Activated naive CD8-positive, alpha-beta T cell treated with anti-CD3 and anti-CD28 coated beads for 36 hours (primary cell): ENCODE measurements at places on chromosomes 13 and 19. TPM values are rescaled to one million over a fixed set of nuclear protein-coding genes. Genes with fewer than 3 reads are reported as not detected.

Gene ZNF525
- total RNA-seq: 25.7 TPM

Gene KIR2DL3
- not detected for total RNA-seq

- peaks cover 2% of the 10 kb centered on the region for H3K4me1 ChIP-seq
- H3K4me3 ChIP-seq: no peak overlapping the region
- peaks cover 6% of the 10 kb centered on the region for H3K36me3 ChIP-seq
- H3K27me3 ChIP-seq: no peaks in the 10 kb centered on the region
- DNase-seq: no peak
- H3K27ac ChIP-seq: no peak overlapping the region
Observed at GRCh38 chr13:32897296-32897695, 118.9 kb upstream of the KL start.

GRCh38 chr13:66128692-66129269 lies 1101.4 kb downstream of the PCDH9 start:
- DNase-seq: no peak
- no peak overlapping the region for H3K27ac ChIP-seq
- H3K27me3 ChIP-seq: no peaks in the 10 kb centered on the region
- H3K36me3 ChIP-seq: no peaks in the 10 kb centered on the region
- H3K4me1 ChIP-seq: peaks cover 13% of the 10 kb centered on the region

DNA sequence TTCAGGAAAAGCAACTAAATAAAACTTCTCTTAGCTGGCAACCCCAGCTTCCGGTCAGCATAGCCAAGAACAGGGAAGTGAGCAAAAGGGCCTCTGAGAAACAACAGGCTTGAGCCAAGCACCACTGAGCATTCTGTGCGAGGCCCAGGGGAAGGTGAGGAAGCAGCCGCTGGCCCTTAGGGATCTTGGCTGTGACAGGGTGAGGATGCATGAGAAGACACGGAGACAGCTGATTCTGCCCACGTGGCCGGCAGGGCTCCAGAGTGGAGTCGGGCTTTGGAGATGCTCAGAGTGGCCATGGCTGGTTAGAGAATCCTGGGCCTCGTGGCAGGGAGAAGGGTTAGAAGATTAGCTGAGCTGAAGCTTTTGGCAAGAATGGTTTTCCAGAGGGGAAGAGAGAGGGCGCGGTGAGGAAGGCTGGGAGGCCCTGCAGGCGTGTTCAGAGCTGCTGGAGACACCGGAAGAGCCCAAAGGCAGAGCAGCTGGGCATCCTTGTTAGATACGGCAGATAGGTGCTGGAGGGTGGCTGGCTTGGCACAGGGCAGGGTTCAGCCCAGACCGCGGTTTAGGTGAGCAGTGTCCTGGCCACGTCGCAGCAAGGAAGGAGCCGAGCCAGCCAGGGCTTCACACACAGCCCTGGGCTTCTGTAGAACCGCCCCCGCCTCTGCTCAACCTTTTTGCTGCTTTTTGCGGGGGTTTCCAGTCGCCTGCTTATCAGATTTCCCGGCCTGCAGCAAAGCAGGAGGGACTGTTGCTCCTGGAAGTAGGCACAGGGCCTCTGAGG lies 17.3 kb downstream of the UPF1 start:
- H3K36me3 ChIP-seq: peaks cover 30% of the 10 kb centered on the region
- no peak overlapping the region for H3K4me3 ChIP-seq
- H3K27me3 ChIP-seq: no peaks in the 10 kb centered on the region
- peaks cover 31% of the 10 kb centered on the region for H3K4me1 ChIP-seq

- H3K4me1 ChIP-seq: peaks cover 28% of the 10 kb centered on the region
- DNase-seq: no peak
- H3K4me3 ChIP-seq: no peak overlapping the region
- H3K27ac ChIP-seq: no peak overlapping the region
- H3K27me3 ChIP-seq: no peaks in the 10 kb centered on the region
- peaks cover 6% of the 10 kb centered on the region for H3K36me3 ChIP-seq
Observed at GRCh38 chr19:38690146-38690545, 42.7 kb downstream of the ACTN4 start.

DNA sequence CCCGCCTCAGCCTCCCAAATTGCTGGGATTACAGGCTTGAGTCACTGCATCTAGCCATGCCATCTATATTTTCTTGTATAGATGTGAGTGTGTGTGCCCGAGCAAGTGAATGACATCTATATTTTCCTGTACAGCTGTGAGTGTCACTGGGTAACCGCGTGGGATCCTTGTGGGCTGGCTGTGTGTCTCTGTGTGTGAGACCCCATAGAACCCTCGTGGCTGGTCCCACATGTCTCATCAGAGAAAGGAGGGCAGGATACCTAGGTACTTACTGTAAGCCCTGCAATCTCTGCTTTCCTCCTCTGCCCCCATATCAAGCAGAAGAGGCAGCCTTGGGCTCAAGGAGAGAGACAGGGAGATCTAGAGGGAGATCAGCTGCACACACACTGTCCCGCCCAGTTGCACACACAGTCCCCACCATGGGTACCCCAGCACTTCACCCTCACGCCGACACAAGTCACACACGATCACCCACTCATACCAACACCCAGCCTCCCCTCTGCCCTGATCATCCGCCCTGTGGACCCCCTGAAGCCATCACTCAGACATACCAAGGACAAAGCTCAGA lies 655 bp downstream of the DENND1C start:
- no peaks in the 10 kb centered on the region for H3K27me3 ChIP-seq
- peaks cover 22% of the 10 kb centered on the region for H3K4me1 ChIP-seq
- H3K27ac ChIP-seq: peak overlapping the region; percentile 92
- peak overlapping the region; percentile 92 for H3K4me3 ChIP-seq
- H3K36me3 ChIP-seq: peaks cover 8% of the 10 kb centered on the region

DNA sequence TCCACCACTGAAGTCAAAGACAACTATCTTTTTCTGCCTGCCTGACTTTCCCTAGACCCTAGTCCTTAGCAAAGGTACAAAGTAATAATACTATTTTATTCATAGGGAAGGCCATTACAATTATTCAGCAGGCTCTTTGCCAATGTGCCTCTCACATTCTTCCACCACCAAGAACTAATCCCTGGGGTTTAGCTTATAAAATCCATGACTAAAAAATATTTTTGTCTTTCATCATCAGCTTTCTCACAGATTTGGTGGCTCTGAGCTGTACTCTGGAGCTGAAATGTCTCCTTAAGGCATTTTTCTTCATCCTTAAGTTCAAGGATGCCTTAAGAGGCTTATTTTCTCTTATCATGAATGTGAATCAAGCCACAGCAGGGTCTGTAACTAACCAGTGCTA lies 96.1 kb downstream of the OXGR1 start:
- no peaks in the 10 kb centered on the region for H3K27me3 ChIP-seq
- H3K27ac ChIP-seq: no peak overlapping the region
- no peak for DNase-seq
- no peak overlapping the region for H3K4me3 ChIP-seq

DNA sequence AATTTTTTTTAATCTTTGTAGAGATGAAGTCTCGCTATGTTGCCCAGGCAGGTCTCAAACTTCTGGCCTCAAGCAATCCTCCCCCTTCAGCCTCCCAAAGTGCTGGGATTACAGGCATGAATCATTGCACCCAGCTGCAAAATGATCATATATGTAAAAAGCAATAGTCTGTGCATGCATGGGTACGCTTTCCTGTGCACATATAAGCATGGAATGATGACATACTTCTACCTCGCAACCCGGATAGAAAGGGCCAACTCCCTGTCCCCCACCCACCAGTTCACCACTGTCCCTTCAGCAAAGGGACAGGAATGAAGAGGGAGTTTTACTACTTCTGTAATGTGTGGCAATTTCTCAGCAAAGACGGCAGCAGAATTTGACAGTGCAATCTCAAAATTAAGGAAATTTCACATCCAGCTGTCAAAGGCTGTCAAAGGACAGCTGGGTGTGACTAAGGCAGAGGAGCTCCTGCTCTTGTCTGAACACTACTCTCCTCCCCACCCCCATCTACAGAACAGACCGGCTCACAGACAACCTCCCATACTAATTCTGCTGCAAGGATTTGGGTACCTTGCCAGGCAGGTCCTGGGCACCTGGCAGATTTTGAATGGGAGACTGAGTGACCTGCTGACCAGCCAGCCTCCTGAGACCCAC lies 95.6 kb downstream of the TSHZ3 start:
- H3K4me3 ChIP-seq: no peak overlapping the region
- H3K4me1 ChIP-seq: no peaks in the 10 kb centered on the region
- no peak for DNase-seq
- H3K36me3 ChIP-seq: no peaks in the 10 kb centered on the region

DNA sequence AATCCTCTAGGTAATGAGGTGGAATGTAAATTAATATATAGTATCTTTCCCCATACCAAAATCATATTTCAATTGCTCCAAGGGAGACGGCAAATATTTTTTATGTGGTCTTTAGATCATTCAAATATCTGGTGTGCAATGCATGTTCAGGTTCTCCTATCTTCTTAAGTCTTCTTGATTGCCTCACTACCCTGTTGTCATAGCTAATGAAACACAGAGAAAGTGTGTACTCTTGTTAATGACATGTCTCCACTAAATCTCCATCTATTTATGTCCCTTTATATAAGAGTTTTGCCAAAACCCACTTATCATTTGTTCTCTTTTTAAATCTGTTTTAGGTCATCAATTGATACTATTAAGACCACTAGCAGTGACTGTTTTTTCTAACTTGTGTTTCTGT lies 6.6 kb downstream of the STARD13 start:
- DNase-seq: no peak
- H3K27ac ChIP-seq: no peak overlapping the region
- H3K4me3 ChIP-seq: no peak overlapping the region
- peaks cover 27% of the 10 kb centered on the region for H3K27me3 ChIP-seq

- no peak overlapping the region for H3K27ac ChIP-seq
- H3K4me1 ChIP-seq: peaks cover 24% of the 10 kb centered on the region
- H3K4me3 ChIP-seq: no peak overlapping the region
Observed at GRCh38 chr19:38879400-38879751, 1.3 kb upstream of the RINL start.

GRCh38 chr13:111899714-111900389 lies 167.1 kb upstream of the SOX1 start:
- H3K27ac ChIP-seq: no peak overlapping the region
- H3K4me3 ChIP-seq: no peak overlapping the region
- H3K4me1 ChIP-seq: no peaks in the 10 kb centered on the region
- no peaks in the 10 kb centered on the region for H3K36me3 ChIP-seq
- peaks cover 6% of the 10 kb centered on the region for H3K27me3 ChIP-seq
- no peak for DNase-seq

DNA sequence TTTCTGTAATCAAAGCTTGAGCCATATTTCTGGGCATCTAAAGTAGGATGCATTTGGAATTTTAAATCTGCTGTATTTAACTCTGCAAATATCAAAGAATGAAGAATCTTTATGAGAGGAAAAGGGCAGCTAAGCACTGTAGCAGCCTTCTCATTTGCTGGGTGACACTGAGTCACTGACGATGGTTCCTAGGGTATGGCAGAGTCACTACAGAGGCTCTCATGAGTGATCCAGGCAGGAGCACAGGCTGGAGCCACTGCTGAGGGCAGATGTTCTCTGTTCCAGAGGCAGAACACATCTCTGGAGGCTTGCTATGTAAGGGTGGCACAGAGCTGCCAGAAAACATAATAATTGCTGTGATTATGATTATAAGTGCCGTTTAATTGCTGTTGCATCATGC lies 340.7 kb upstream of the HTR2A start:
- H3K4me3 ChIP-seq: no peak overlapping the region
- no peak overlapping the region for H3K27ac ChIP-seq
- H3K27me3 ChIP-seq: peaks cover 4% of the 10 kb centered on the region
- H3K36me3 ChIP-seq: no peaks in the 10 kb centered on the region
- DNase-seq: no peak

GRCh38 chr19:13621413-13621812 lies 115.1 kb upstream of the CACNA1A start:
- H3K4me1 ChIP-seq: no peaks in the 10 kb centered on the region
- no peak overlapping the region for H3K4me3 ChIP-seq
- DNase-seq: peak; percentile 33
- H3K36me3 ChIP-seq: no peaks in the 10 kb centered on the region
- H3K27ac ChIP-seq: no peak overlapping the region
